ENCODE measurements at places on chromosomes 2 and 18.

DNA sequence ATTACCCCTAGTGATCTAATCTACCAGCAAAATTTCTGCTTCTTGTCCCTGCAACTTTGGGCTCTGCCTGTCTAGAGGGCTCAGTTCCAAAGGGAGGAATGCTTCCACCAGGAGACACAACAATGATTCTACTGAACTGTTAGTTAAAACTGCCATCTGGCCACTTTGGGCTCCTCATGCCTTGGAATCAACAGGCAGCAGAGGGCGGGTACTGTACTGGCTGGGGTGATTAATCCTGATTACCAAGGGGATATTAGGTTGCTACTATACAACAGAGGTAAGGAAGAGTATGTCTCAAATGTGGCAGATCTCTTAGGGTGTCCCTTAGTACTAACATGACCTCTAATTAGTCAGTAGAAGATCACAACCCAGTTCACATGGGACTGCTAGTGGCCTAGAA, 21.4 kb downstream of the HADHA start:
- DNase-seq = no peak

- no peak for DNase-seq
These were observed 557 bp upstream of the GREB1L start for GRCh38 chr18:21241301-21242048.

DNA sequence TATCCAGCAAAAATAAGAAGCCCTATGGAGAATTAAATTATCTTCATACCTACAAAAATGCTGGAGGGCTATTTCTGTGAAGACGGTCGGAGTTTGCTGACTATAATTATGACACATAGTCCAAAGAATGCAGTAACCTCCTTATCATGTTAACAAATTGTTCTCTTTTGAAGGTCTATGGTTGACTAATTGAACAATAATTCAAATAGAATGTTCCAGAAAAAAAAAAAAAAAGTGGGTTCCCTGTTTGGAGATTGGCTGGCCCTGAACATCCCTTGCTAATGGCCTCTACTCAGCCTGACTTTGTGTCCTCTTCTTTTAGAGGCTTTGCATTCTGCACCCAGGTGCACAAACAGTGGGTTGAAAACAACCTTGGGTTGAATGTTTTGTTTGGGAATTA, 82.8 kb upstream of the CCBE1 start:
- no peak for DNase-seq

GRCh38 chr18:52554180-52554579, 214.2 kb downstream of the DCC start:
- no peak for DNase-seq

- DNase-seq = no peak
These were observed 209.2 kb upstream of the CDH19 start for GRCh38 chr18:66813138-66813537.

DNA sequence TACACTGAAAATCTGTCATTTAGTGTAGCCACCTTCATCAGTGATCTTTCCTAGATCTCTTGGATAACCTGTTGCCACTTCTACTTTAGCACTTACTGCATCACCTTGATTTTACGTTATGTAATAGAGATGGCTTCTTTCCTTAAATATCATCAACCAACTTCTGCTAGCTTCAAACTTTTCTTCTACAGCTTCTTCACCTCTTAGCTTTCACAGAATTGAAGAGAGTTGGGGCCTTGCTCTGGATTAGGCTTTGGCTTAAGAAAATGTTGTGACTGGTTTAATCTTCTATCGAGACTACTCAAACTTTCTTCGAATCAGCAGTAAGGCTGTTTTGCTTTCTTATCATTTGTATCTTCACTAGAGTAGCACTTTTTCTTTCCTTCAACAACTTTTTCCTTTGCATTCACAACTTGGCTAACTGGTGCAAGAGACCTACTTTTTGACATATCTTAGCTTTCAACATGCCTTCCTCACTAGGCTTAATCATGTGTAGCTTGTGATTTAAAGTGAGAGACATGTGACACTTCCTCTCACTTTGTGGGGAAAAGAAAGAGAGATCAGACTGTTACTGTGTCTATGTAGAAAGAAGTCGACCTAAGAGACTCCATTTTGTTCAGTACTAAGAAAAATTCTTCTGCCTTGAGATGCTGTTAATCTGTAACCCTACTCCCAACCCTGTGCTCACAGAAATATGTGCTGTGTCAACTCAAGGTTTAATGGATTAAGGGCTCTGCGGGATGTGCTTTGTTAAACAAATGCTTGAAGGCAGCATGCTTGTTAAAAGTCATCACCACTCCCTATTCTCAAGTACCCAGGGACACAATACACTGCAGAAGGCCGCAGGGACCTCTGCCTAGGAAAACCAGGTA, 99.6 kb downstream of the ATL2 start:
- no peak for DNase-seq

- DNase-seq = no peak
These were observed 182.6 kb downstream of the FSIP2 start for GRCh38 chr2:185921048-185921756.

DNA sequence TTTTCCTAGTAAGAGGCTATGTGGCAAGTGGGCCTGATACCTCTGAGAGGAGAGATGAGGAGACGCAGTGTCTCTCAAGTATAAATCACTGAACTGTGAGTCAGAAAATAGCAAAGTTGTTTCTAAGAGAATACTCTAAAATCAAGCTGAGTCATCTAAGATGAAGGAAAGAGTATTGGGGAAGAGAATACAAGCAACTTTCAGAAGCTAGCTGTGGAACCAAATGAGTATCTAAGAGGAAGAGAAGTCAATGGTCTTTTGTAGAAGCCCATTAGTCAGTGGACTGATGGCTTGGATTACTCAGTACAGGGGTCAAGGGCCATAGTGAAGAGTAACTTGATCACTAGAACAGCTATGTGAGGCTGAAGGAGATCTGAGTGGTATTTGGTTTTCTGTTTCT, 2.7 kb upstream of the DCC start:
- DNase-seq = no peak

DNA sequence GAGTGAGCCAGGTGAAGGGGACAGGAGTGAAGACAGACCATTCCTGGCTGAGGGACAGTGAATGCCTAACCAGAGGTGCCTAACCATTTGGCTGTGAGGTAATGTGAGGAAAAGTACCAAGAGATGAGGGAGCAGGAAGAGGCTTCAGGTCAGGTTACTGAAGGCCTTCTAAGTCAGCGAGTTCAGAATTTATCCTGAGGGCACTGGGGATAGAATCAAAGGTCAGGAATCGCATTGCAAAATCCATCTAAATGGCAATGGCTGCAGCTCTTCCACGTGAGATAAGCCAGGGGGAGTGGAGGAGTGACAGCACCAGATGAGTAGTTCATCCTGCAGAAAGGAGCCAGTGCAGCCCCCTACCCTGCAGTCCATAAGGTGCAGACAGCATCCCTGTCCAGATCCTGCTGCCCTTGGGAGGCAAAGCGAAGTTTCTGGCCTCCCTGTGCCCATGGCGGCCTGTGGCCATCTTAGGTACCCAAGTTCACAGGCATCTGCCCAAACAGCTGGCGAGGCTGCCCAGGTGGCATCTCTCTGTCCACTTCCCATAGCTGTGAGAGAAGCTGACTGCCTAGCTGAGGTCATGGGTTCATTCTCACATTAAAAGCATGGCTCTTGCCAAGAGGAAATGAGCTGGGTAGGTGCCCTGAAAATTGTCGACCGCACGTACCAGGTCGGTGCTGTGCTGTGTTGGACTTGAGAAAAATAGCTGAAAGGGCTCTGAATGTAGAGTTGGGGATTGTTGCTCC, 49.5 kb downstream of the CYP27C1 start:
- no peak for DNase-seq

DNA sequence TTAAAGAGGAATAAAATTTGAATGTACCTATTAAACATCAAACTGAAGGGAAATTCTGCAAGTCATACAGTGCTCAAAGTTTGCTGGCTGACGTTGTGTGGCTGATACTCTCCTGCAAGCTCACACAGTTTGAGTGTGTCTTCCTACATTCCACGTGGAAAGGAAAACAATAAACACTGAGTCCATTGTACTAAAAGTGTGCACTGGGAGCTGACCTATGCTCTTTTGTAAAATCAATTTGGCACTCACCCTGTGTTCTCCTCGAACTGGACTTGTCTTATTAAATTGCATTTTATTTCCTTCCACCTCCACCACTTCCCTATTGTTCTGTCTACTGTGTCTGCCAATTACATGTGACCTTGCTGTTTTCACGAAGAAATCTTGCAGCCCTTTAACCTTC, 458.0 kb downstream of the CPS1 start:
- DNase-seq = no peak

- DNase-seq = no peak
These were observed 15.0 kb upstream of the GMPPA start for GRCh38 chr2:219483451-219484342.

DNA sequence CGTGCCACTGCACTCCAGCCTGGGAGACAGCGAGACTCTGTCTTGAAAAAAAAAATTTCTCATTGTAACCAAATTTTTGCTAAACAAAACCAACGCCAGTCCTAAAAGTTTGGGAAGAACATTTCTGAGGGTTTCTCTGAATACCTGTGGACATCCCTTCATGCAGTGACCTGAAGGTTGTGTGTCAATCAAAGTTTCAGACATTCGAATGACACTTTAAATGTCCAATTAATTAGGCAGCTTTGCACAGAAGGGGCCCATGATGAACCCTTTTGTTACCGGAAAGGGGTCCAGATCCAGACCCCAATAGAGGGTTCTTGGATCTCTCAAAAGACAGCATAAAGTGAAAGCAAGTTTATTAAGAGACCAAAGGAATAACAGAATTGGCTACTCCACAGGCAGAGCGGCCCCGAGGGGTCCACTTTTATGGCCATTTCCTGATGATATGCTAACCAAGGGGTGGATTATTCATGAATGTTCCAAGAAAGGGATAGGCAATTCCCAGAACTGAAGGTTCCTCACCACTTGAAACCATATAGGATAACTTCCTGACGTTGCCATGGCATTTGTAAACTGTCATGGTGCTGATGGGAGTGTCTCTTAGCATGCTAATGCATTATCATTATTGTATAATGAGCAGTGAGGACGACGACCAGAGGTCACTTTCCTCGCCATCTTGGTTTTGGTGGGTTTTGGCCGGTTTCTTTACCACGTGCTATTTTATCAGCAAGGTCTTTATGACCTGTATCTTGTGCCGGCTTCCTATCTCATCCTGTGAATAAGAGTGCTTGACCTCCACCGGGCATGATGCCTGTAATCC, 27.5 kb upstream of the HPCAL1 start:
- DNase-seq = no peak

DNA sequence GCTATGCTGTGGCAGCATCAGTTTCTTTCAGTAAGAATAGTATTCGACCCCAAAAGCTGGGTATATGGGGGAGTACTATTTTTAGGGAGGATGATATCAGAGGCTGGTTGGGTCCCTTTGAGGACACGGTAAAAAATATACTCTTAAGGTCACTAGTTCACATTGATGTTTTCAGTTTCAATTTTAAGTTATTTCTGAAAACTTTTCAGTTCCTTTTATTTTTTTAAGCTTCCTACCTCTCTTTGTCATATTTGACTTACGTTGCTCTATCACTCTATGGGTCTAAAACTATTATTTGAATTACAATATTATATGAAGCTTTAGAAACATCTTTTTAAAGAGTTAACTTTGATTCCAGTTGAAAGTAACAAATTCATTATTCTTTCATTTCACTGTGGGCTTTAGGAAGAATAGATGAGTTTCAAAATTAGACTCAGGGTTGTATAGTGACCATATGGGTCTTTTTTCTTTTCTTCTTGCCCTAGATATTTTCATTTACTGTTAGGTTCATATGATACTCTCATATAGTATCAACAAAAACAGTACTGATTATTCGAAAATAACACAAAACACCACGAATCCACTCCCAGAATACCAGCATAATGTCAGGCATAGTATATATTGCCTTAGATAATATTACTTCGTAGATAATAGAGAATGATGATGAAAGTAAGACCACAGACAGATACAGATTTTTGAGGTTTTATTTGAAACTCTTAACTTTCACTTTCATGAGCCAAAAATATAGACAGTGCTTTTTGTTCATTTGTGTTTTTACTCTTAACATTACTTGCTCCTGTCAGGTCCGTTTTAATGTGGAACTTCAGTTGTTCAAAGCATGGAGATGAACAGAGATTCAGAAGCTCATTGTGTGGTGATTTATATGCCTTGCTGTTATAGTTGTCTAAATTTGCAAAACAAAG, 9.8 kb downstream of the RMDN2 start:
- no peak for DNase-seq

DNA sequence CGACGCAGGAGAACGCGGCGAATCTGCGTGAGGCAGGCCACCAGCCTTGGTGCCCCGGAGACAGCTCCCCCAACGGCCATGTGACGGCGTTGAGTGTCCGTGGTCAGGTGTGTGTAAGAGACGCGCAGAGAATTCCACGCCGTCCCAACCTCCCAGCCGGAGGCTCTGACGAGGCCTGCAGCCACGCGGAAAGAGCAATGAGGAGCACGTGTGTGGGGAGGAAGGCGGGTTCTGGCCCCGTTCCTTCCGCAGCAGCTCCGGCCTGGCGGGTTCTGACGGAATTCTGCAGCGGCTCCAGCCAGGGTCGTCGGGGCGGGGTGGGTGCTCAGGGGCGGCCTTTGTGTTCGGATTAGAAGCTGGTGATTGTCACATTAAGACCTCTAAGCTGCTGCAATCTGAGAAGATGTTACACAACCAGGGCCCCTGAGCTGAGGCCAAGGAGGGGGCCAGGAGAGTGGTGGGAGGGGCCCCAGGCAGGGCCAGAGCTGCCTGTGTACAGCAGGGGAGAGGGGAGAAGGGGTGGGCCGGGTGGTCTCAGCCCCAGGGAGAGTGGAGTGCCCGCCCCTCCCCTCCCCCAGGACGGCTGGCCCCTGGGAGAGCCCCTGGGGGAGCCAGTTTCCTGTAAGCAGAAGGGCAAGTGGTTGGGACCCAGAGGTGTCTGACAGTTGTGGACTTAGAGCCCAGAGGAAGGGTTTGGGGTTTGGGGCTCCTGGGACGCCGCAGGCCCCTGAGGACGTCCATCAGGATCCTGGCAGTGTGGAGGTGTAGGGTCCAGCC, 5.1 kb upstream of the GAL3ST2 start:
- no peak for DNase-seq

- no peak for DNase-seq
These were observed 560 bp upstream of the DUSP2 start for GRCh38 chr2:96145848-96146152.

GRCh38 chr2:71558300-71559051, 105.1 kb downstream of the DYSF start:
- no peak for DNase-seq

- no peak for DNase-seq
These were observed 308.5 kb downstream of the NRXN1 start for GRCh38 chr2:50723286-50723938.

DNA sequence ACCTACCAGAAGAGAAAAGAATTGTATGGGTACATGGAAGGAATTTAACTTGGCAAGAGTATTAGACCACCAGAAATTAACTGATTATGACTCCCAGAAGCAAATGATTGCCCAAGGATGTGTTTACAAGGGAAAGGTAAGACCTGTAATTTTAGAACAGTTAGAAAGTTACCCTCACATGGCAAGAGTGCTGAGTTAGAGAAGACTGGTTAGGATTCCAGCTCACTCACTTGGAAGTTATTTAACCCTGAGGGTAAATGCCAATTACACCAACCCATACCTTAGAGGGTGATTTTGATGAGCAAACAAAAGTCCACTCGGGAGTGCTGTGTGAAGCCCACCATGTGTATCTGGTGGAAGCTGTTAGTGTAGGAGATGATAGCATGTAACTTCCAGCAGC, 170.2 kb downstream of the TPGS2 start:
- DNase-seq = no peak

Measured in substantia nigra (tissue), 51 donors.